Fibroblast of lung (primary cell): ENCODE measurements at places on chromosomes 2 and 18. TPM values are rescaled to one million over a fixed set of nuclear protein-coding genes. Genes with fewer than 3 reads are reported as not detected.

The SERPINB10 gene
- total RNA-seq: not detected in 2 replicates

The PROC gene
- total RNA-seq: not detected in 2 replicates

The CNGA3 gene
- total RNA-seq: under 0.01 TPM in 2 replicates

The NOTO gene
- total RNA-seq: not detected in 2 replicates

The KCNF1 gene
- total RNA-seq: 0.51 and 2.6 TPM in 2 replicates

The TP53I3 gene
- 47.3 and 75.5 TPM in 2 replicates for total RNA-seq

- no peak for DNase-seq
Observed at GRCh38 chr2:17581831-17582230, 41.3 kb downstream of the VSNL1 start.

DNA sequence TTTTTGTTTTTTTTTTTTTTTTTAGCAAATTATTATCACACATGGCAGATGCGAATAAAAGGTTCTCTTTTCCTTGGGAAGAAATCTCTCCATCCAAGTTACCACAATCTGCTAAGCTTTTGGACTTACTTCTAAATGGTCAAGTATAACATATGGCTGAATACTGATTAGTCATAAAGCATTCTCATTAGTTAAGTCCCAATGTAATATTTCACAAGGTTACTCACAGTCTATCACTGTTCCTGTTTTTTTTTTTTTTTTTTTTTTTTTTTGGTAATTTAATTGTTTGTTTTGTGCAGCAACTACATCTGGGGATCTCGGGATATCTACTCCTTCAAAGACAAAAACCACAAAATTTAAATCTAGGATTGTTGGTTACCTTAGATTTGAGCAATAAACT is 771.7 kb downstream of the CPS1 start:
- DNase-seq: no peak

DNA sequence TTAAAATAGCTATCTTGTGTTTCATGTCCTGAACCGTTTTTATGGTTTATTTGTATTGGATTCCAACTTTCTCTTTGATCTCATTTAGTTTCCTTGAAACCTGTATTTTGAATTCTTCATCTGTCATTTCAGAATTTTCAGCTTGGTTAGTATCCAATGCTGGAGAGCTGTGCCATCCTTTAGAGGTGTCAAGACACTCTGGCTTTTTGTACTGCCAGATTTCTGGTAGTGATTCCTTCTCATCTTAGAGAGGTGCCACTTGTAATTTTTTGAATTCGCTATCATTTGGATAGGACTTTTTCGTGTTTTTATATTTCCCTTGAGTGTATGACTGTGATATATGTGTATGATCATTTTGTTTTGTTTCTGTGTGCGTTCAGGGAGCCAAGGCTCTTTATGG is 591.4 kb downstream of the ADCYAP1 start:
- DNase-seq: no peak

- DNase-seq: no peak
Observed at GRCh38 chr2:75737961-75738360, 27.2 kb upstream of the GCFC2 start.
